ENCODE measurements at places on chromosomes 16 and 17.

DNA sequence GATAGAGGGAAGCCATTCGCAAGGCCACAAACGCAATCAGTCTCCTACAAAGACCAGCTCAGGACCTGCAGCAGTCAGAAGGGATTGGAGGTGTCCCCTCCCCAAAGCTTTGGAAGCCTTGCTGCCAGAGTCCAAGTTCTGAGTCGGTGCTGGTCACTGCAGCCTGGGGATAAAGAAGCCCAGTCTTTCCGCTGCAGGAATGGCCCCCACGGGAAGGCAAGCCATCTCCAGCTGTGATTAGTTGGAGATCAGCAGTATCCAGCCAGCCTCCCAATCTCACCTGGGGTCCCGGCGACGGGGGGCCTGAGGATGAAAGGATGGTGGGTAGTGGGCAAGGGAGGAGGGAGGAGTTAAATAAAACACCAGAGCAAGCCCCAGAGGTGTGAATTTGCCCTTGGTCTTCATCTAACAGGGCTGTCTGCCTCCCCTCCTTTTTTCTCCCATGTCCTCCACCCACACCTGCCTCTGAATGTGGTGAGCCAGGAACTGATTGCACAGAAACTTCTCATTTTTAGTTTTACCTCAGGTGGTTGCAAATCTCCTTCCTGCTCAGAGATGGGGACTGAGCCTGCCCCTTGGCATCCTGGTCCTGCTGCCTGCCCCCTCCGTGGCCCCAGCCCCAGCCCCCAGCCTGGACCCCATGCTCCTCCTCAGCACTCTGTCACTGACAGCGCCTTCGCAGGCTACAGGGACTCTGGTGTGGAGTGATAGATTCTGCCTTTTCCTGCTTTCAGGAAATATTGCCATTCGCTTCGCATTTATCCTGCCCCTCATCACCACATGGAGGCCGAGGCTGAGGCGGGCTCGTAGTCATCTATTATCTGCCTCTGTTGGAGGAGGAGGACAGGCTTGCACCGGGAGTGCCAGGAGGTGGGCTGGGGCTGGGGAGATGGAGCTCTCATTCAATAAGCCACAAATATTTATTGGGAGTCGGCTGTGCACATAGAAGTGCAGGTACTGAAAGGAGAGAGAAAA, 262.9 kb upstream of the SDK2 start:
- DNase-seq: no peak

GRCh38 chr17:40470932-40471828, 27.9 kb downstream of the IGFBP4 start:
- no peak for DNase-seq

DNA sequence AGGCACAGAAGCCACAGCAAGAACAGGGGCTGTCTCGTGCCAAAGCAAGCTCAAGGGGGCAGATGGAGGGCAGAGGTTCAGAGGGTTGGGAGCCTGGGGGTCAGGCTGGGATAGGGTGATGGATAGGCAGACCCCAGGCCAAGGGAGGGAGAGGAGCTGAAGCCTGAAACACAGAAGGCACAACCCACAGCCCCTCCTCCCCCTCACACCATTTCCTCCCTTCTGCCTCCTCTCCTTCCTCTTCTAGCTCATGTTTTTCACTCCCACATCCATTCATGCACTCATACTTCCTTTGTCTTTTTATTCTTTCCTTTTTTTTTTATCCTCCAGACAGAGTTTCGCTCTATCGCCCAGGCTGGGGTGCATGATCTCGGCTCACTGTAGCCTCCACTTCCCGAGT, 61.1 kb downstream of the SOCS1 start:
- no peak for DNase-seq

DNA sequence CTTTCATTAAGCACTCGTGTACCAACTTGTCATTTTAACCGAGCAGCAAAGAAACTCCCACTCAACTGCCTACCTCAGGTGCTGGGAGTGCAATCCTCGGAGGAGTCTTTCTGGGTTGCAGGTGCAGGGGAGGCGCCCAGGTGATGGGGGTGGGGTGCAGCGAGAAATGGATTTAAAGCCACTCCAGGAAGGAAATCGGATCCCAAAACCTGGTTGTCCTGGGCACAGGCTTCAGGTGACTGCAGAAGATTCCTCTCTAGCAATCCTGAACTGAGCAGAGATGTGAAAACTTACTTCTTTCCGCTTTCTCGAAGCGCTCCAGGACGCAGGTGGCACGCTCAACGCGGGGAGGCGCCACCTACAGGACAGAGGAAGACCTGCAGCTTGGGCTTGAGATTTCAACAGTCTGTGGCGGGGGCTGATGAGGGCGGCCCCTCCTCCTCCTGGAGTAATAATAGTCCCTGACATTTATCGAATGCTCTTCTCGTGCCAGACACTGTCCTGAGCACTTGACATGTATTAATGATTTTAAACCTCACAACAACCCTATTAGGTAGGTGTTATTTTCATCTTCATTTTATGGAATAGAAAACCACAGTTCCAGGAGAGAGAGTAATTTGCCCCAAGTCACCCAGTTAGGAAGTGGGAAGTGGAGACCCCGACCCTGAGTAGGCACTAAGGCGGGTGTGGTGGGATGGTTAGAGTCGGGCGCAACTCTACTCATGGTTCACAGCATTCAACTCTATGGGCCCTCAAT, 27.2 kb upstream of the SKAP1 start:
- DNase-seq: peak; percentile 63

GRCh38 chr16:404971-405486, 3.3 kb downstream of the DECR2 start:
- DNase-seq: no peak

DNA sequence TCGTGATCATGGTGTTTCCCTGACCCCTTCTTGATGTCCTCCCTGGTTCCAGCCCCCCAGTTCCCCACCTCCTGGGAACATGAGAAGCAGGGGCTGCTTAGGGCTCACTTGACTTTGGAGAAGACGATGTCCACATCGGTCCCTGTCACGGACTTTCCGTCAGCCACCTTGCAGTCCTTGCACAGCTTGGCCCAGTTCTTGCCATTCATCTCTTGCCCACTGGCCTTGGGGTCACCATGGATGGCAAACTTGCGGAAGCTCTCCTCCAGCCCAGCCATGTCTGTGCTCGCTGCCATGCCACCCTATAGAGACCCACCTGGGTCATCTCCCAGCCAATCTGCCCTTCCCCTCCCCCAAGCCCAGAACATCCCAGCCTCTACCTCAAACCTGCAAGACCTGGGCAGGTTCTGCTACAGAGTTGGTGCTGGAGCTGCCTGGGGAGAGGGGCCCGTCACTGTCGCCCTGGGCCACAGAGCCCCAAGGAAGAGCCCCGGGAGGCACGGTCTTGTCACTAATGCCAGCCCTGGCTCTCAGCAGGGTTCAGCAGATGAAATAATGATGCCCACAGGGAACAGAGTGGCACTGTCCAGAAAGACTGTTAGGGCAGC, 2.4 kb downstream of the TPPP3 start:
- no peak for DNase-seq

GRCh38 chr16:50193594-50193993, 40.5 kb downstream of the TENT4B start:
- no peak for DNase-seq

DNA sequence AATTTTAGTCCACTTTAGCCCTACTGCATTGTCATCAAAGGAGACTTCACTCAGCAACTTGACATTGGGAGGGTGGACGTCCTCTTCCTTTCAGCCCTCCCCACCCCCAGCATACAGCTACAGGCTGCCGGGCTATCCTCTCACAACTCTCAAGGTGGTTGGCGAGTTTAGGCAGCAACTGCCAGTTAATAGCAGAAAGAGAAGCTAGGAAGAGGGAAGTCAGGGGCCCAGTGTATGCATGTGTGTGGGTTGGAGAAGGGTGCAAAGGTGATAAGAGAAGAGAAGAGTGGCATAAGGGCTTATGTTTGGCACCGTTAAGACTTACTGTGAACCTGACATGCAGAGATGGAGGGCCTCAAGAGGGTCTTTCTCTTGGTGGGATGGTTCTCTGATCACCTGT, 31.8 kb downstream of the CCL4 start:
- no peak for DNase-seq

GRCh38 chr16:31118223-31119155, 1.0 kb downstream of the KAT8 start:
- no peak for DNase-seq

DNA sequence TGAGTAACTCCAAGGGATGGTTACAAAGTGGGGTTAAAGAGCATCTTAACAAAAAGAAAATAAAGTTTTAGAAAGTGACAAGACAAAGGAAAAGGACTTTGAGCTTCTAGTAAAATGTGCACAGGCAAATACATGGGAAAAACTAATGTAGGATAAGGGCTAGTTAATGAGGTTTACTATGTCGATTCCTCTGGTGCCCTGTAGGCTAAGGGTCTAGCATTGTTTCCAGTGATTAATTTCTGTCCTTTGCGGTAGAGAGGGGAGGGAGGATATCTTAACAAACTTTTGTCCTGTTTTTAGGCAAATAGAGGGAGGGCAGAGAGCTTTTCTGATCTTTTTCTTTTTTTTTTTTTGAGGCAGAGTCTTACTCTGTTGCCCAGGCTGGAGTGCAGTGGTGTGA, 96.6 kb upstream of the SIAH1 start:
- no peak for DNase-seq

- DNase-seq: peak; percentile 46
Observed at GRCh38 chr17:45320931-45321461, 4.2 kb upstream of the MAP3K14 start.

DNA sequence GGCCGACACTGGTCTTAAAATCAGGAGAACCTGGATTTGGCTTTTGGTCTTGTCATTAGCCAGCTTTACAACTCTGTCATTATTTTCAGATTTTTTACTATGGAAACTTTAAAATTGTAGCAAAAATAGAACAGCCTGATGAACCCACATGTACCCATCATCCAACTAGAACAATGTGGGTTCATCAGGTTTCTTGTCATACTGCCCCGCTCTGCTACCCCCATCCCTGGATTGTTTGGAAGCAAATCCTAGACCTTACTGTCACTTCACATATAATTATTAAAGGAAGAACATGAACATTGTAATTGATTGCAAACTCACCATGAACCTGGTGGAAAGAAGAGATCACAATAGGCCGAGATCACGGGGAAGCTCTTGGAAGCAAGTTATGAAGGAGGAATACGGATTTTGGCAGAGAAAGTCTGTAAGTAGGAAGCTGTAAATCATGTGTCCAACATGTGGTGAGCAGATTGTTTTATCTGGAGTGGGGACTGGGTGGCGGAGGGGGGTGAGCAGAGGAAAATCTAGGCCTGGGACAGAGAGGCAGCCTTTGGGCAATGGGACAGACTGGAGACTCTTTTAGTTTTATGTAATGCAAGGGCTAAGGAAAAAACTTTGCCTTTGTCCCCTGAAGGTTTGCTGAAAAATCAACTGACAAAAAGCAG, 67.0 kb downstream of the PITPNC1 start:
- DNase-seq: no peak
